ENCODE measurements at places on chromosomes 2 and 18.

DNA sequence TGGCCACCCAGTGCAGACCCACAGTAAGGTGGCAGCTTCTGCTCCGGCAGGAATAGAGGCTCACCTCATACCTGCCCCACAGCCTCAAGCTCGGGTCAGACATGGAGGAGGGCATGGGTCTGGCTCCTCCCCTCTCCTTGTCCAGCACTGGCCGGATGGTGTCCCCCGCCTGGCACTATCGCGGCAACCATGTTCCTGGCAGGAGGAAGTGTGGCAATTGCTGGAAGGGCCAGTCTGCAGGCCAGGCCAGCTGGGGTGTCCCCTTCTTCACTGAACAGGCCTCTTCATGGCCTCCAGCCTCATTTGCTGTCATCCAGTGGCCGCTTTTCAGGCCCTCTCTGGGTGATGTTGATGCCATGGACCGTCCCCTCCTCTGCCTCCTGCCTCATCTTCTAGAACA, 41.4 kb upstream of the SMAD7 start:
- peaks cover 62% of the 10 kb centered on the region for H3K4me1 ChIP-seq
- H3K36me3 ChIP-seq = no peaks in the 10 kb centered on the region

DNA sequence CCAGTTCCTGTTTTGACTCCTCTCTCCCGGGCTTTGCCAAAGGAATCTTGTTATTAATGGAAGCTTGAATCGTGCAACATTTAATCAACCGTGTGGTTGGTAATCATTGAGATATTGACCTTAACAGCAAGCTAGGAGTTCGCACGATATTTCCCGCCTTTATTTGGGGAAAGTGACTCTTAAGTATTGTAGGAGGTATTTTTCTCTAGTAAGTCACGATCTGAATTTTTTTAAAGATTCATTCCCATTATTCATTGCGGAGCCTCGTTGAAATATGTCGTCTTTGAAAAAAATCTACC, 663 bp downstream of the NUP35 start:
- no peaks in the 10 kb centered on the region for H3K36me3 ChIP-seq
- peaks cover 30% of the 10 kb centered on the region for H3K4me1 ChIP-seq
- H3K27me3 ChIP-seq = no peaks in the 10 kb centered on the region
- DNase-seq = no peak
- peak overlapping the region; percentile 97 for H3K27ac ChIP-seq

GRCh38 chr2:65367524-65367923, 64.9 kb downstream of the SPRED2 start:
- peaks cover 2% of the 10 kb centered on the region for H3K27me3 ChIP-seq
- peak; percentile 98 for DNase-seq
- H3K27ac ChIP-seq = peak overlapping the region; percentile 95
- peak overlapping the region; percentile 85 for H3K4me3 ChIP-seq
- peaks cover 4% of the 10 kb centered on the region for H3K36me3 ChIP-seq

DNA sequence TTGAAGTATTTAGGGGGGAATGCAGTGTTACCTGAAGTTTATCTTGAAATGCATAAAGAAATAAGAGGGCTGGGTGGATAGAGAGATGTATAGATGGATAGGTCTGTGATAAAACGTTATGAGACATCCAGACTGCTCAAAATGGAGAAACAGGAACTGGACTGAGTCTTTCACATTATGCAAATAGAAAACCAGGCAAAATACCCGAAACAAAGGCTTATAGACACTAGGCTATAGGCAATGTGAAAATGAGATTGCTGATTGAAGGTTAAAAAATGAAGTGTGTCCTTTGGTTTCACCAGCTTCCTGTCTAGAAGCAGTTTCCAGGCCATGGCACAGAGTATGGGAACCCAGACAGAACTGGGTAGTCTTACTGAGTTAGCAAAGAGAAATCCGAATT, 24.9 kb upstream of the SLC3A1 start:
- DNase-seq = no peak
- peaks cover 16% of the 10 kb centered on the region for H3K4me1 ChIP-seq
- peaks cover 9% of the 10 kb centered on the region for H3K36me3 ChIP-seq
- H3K27ac ChIP-seq = no peak overlapping the region

DNA sequence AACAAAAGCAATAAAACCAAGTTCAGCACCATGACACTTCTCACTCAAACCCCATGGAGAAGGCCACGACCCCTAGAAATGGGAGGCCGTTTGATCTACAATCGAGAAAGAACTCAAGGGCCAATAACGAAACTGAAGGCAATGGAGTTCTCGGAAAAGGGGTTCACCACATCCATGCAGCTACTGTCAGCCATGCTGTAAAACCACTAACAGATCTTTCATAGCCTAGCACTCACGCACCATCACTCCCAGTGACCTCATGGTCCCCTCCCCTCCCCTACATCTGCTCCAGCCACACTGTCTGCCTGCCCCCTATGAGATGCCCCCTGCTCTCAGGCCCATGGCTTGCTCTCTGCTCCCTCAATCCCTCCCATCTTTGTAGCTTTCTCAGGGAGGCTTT, 135.3 kb downstream of the TMEM163 start:
- no peaks in the 10 kb centered on the region for H3K4me1 ChIP-seq
- DNase-seq = no peak
- H3K27me3 ChIP-seq = peaks cover 18% of the 10 kb centered on the region

DNA sequence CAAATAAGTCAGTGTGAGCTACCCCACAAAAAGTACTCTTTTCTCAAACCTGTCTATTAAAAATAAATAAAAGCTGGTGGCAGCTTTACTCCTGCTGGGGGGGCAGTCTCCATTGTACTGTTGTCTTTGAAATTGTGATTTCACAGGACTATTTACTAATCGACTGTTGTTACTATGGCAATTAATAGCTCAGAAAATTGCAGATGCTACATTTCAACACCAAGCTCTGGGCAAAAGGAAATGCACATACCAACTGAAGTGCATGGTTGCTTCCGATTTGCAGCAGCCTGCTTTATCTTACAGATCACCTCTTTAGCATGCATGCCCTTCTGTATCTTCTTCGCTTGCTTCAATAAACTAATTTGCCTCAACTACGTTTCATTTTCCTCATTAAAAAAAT, 117.6 kb upstream of the DAPL1 start:
- H3K4me3 ChIP-seq = no peak overlapping the region
- no peak overlapping the region for H3K27ac ChIP-seq
- peaks cover 46% of the 10 kb centered on the region for H3K36me3 ChIP-seq

- H3K27ac ChIP-seq = no peak overlapping the region
- peaks cover 26% of the 10 kb centered on the region for H3K4me1 ChIP-seq
- H3K27me3 ChIP-seq = no peaks in the 10 kb centered on the region
- DNase-seq = no peak
- no peaks in the 10 kb centered on the region for H3K36me3 ChIP-seq
Measured at GRCh38 chr2:221624475-221624874, 52.4 kb upstream of the EPHA4 start.

- H3K27me3 ChIP-seq = no peaks in the 10 kb centered on the region
- peak; percentile 91 for DNase-seq
- peak overlapping the region; percentile 81 for H3K4me3 ChIP-seq
- peak overlapping the region; percentile 98 for H3K27ac ChIP-seq
- H3K4me1 ChIP-seq = peaks cover 92% of the 10 kb centered on the region
Measured at GRCh38 chr2:74845217-74845751, 11.4 kb downstream of the HK2 start.

DNA sequence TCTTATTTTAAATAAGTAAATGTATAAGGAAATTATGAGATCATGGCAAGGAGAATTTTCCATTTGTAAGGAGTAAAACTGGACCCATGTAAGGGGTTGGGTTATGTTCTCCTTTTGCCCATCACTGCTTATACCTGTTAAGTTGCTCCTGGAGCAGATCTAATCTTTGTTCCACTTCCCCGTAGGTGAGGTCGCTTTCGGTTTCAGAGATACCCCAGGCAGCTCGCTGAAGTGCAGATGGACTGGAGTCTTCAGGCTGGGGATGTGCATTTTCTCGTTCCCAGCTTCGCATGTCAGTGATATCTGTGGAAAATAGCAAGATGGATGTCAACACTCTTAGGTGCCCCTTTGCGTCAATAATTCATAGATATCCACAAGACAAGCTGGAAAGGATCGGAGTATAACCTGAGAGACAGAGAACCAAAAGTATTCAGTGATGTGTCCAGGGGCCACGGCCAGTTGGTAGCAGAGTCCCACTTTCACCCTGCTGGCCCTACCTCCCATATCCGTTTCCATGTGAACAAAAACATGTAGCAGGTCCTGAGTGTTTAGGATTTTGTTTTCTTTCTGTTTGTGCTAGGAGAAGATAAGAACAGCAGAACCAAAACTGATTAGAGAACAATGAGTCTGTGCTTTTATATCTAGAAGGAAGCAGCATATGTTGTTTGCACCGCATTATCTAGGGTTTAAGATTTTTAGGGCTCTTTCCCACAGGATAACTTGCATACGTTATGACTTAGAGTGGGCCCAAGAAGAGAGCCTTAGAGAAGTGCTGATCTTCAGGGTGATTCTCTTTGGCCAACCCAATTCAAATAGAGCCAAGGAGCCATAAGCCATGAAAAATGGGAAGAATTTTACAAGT, 36.0 kb downstream of the GCA start:
- no peak overlapping the region for H3K27ac ChIP-seq
- H3K4me1 ChIP-seq = no peaks in the 10 kb centered on the region
- peak overlapping the region; percentile 47 for H3K4me3 ChIP-seq
- no peaks in the 10 kb centered on the region for H3K36me3 ChIP-seq

DNA sequence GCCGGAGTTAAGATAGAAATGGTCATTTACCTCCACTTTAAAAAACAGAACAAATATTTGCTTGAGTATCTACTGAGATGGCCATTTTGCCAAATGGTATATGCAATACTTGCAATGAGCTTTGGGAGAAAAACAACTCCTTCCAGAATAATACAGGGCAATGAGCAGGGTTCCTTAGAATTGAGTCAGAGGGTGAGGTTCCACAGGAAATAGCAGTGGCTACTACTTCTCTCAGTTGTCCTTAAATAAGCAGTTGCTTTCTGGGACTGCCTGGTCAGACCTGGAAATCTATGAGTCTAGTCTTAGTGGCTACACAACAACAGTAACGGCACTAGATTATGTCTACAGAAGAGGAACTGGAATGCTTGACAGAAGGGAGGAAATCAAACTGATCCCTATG, 80.9 kb upstream of the CCDC85A start:
- no peak overlapping the region for H3K27ac ChIP-seq
- peak; percentile 68 for DNase-seq
- no peaks in the 10 kb centered on the region for H3K36me3 ChIP-seq
- no peak overlapping the region for H3K4me3 ChIP-seq

DNA sequence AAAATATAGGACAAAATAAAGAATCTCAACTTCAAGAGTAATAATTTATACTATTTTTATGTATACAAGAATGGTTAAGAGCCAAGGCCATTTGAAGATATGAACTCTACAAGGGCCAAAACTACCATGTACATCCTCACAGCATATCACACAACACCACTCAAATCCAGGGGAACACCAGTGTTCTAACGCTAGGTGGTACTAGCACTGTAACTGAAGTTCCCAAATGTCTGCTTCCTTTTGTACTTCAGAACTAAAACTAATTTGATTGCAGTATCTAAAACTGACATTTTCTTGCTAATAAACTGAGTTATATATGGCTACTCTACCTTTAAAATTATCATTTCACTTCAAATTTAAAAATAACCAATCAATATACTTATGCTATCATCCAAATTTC, 47.0 kb downstream of the REV1 start:
- H3K36me3 ChIP-seq = peaks cover 21% of the 10 kb centered on the region
- no peaks in the 10 kb centered on the region for H3K27me3 ChIP-seq
- H3K27ac ChIP-seq = no peak overlapping the region
- H3K4me3 ChIP-seq = no peak overlapping the region
- H3K4me1 ChIP-seq = peaks cover 10% of the 10 kb centered on the region

DNA sequence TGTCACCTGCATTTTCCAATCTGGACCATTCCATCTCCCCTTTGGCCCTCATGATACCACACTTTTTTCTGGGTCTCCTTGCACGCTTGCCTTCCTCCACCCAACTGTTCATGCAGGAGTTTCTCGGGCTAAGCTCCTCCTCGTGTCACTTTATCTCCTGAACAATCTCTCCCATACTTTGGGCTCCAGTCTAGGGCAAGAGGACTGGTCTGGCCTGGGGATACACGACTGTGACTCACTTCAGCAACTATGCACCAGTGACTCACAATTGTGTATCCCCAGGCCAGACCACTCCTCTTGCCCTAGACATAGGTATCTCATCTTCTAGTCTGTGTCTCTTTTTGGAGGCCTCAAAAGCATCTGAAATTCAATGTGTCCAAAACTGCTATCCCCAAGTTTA, 149.4 kb upstream of the PTPRM start:
- no peaks in the 10 kb centered on the region for H3K36me3 ChIP-seq
- peaks cover 36% of the 10 kb centered on the region for H3K4me1 ChIP-seq
- peak; percentile 80 for DNase-seq
- no peak overlapping the region for H3K4me3 ChIP-seq
- H3K27me3 ChIP-seq = no peaks in the 10 kb centered on the region

- H3K4me1 ChIP-seq = peaks cover 67% of the 10 kb centered on the region
- H3K4me3 ChIP-seq = no peak overlapping the region
- no peaks in the 10 kb centered on the region for H3K27me3 ChIP-seq
- H3K27ac ChIP-seq = no peak overlapping the region
Measured at GRCh38 chr2:175840256-175840655, 161.8 kb downstream of the LNPK start.

DNA sequence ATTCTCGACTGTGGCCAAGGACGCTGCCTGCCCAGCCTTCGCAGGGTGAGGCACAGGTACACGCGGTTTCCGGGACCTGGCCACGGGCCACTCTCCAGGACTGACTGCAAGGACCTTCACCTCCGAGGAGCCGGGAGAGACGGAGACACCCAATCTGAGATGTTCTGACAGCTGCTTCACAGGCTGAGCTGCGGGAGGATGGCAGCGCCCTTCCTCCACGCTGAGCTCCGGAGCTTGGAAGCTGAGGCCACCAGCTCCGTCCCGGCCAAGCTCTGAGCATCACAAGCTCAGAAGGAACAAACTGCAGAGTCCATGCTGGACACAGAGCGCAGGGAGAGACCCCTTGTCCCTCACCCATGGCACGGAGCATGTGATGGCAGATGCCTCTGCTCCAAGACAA, 71.1 kb upstream of the CTDP1 start:
- no peaks in the 10 kb centered on the region for H3K4me1 ChIP-seq
- no peaks in the 10 kb centered on the region for H3K27me3 ChIP-seq
- no peak overlapping the region for H3K27ac ChIP-seq
- peaks cover 6% of the 10 kb centered on the region for H3K36me3 ChIP-seq
- DNase-seq = no peak

GRCh38 chr2:60100034-60100433, 453.4 kb downstream of the BCL11A start:
- H3K4me1 ChIP-seq = no peaks in the 10 kb centered on the region
- H3K27me3 ChIP-seq = peaks cover 1% of the 10 kb centered on the region
- no peak overlapping the region for H3K4me3 ChIP-seq
- no peaks in the 10 kb centered on the region for H3K36me3 ChIP-seq
- no peak for DNase-seq

DNA sequence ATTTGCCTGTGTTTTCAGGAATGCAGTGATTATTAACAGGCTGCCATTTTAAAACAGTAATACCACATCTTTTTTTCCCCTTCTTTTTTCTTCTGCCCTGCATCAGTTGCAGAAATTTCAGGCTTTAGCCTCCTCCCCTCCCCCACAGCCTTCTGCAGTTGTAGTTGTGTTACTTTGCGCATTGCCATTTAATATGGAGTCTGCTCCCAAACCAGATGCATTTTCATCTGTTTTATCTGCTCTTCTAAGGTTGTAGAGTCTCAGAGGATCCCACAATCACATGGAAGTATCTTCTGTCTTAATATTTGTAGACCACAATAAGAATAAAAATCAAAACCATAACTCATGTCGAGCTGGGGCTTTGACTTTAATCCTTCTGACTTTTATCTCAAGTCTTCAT, 3.8 kb downstream of the ASXL3 start:
- H3K27me3 ChIP-seq = peaks cover 4% of the 10 kb centered on the region
- peaks cover 5% of the 10 kb centered on the region for H3K36me3 ChIP-seq

- H3K4me3 ChIP-seq = no peak overlapping the region
- DNase-seq = no peak
- no peak overlapping the region for H3K27ac ChIP-seq
- no peaks in the 10 kb centered on the region for H3K27me3 ChIP-seq
- H3K36me3 ChIP-seq = no peaks in the 10 kb centered on the region
Measured at GRCh38 chr18:68848242-68848641, 50.4 kb downstream of the CCDC102B start.
